ENCODE measurements at places on chromosomes 3 and 15.
A peak's percentile ranks its signal among the peaks of the same experiment; 100 is the strongest.

GRCh38 chr3:151593928-151594327, 133.1 kb upstream of the IGSF10 start:
- peak; percentile 57 for DNase-seq

DNA sequence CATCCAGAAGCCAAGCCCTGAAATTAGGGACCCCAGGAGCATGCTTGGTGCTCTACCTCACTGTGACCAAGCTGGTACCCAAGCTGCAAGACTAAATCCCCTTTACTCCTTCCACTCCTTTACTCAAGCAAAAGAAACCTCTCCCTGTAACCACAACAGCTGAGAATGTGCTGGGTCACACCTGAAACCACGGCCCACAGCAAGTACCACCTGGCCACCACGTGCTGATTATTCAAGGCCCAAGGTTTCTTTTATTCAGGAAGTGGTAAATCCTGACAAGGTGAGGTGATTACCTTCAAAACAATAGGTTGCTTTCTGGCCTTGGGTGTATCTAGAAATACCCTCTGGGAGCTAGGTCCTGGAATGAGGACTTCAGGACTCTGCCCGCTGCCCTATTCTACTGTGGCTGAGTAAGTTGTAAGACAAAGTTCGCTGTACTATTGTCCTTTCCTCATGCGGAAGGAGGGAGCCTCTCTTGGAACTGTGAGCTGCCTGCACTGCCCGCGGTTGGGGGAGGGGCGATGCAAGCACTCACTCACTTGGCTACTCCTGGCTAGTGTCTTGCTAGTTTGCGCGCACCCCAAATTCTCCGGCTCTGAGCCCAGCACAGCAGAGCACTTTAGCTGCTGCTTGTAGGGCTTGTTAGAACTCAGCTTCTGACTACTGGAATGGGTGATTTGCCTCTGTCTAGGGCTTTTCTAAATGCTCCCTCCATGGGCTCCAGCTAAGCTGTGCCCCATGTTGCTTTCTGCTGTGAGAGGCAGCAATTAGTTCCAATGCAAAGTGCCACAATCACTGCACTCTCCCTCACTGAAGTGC, 487.1 kb upstream of the CNTN3 start:
- no peak for DNase-seq

DNA sequence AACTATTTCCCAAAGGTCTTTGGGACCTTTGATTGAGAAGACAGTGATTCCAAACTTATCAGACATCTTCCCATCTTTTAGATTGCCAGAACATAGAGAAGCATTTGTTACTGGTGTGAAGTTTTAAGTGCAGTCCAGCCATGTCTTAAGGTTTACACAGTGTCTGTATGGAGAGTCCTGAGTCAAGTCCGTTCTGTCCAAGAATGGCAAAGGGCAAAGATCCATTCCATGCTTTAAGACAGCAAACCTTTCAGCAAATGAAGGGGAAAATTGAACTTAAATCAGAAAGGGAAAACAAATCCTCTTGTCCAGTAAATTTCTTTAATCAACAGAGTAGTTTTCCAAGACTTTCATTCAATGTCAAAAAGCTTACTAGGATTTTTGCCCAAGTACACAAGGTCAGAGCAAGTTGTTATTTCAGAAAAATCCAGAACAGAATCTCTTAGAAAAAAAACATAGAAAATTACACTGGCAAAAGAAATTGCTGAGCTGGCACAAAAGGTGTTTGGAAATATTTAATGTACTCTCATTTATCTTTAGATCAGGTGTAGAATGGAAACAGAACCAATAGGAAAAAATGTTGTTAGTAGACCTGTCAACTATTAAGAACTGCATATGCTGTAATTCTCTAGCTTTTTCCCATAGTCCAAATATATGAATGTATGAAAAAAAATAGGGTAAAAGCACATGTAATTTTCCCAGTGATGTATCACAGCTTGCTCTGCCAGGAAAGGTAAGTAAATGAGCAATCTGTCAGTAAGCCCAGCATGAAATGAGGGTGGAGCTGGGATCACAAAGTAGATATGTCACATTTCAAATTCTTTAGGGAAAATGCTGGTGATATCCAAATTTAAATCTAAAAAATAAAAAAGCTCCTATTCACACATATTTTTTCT, 1099.9 kb downstream of the TUSC7 start:
- DNase-seq = no peak

DNA sequence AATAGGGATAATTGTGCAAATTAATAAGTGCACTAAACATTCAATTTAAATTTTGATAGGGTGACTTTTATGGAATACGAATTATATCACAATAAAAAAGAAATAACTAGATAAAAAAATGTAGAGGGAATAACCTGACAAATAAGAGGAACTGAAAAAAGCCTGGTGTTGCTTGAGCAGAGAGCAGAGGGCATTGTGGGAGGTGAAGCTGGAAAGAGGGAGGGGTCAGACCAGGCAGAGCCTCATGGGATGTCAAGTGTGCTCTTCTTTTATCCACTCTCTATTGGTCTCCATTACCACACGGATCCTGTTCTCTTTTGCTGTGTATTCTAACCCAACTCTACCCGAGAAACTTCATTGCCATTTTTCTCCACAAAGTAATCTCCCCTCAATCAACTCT, 264.0 kb upstream of the CRBN start:
- DNase-seq = no peak

GRCh38 chr3:125266971-125267370, 54.4 kb upstream of the SLC12A8 start:
- DNase-seq = no peak

DNA sequence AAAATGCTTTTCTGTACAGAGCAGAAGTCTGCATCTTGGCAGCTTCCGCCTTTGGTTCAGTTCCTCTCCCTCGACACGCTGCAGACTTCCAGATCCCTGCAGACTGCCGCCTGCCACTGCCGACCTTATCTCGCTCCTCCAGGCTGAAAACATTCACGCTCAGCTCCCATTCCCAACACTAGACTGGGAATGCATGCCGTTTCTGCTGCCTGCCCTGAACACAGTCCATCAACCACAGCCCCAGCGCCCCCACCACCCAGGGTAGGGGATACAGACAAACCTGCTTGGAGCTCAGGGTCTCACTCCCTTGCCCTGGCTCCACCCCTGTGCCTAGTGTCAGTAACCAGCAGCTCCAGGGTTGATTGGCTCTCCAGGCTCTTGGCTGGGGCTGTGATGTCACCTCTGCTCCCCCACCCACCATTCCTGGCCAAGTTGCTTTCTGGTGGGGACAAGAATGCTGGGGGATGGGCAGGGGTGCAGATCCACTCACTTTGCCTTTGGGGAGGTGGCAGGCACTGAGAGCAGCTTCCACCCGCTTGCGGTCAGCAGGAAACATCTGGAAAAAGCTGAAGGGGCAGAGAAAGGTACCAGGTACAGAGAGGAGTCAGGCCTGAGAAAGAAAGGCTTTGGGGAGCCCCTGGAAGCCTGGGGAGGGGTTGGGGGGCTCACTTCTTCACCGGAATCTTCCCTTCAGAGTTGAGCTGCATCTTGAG, 6.1 kb downstream of the PLCB2 start:
- DNase-seq = no peak

GRCh38 chr15:93063796-93064690, 25.0 kb downstream of the RGMA start:
- DNase-seq = no peak

GRCh38 chr3:46245146-46245545, 2.9 kb downstream of the CCR3 start:
- no peak for DNase-seq

DNA sequence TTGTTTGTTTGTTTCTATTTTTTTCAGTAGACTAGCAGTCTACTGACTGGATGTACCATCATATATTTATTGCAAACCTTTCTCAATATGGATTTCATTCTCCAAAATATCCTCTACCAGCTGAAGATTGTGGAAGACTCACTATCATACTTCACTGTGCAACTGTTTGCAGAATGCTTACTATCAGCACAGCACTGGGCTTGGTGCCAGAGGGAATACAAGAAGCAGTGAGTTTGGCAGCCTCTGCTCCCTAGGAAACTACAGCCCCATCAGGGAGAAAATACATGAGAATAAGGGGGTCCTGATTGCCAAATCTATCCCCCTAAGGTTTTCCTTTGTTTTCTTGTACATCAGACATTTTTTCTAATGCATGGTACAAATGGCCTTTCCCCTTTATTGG, 27.5 kb downstream of the AQP9 start:
- peak; percentile 43 for DNase-seq

DNA sequence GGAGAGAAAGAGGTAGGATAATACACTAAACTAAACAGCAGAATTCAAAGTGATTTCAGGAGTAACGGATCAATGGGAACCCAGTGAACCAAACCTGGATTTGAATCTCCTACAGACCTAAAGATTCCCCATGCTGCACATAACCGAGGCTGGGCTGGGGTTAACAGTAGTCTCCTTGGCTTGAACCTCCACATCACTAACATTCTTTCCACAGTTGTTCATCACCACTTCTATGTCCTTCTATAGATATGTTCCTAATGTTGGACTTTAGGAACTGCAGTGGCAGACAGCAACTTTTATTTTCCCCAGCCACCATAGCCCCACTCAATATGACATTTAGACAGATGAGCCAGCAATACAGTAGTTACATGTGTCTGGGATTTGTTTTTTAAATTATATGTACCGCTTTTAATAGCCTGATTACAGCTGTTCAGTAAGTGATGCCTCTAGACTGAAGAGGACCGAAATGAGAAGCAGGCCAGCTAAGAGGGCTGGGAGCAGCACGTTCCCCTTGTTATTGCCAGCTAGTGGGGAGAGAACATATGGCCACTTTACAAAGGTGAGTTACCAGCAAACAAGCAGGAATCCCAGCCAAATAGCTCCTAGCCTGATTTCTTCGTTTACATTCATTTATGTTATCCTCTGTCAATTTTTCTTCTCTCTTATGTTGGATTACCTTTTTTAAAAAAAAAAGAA, 472.6 kb upstream of the CDIN1 start:
- no peak for DNase-seq

DNA sequence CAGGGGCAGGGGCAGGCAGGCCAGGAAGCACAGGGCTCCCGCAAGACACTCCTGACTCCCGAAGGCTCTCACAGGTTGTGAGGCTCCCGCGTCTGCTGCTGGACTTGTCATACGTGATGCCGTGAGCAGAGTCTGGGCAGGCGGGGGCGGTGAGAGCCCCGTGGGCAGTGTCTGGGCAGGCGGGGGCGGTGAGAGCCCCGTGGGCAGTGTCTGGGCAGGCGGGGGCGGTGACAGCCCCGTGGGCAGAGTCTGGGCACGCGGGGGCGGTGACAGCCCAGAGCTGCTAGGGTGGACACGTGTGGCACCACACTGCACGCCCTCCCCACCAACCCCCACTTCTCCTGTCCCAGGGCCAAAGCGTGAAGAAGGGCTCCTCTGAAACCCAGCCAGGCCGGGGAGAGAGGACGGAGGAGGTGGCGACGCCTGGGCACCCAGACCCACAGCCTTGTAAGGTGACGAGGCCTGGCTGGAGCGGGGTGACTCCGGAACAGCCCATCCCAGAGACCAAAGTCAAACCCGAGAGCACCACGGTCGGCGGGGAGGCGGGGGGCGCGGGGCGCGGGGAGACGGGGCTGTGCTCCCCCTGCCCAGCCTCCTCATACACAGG, 35.0 kb downstream of the TNK2 start:
- no peak for DNase-seq

- no peak for DNase-seq
These were observed 145.3 kb upstream of the DNAJC19 start for GRCh38 chr3:181134873-181135272.

GRCh38 chr3:24562895-24563294, 68.2 kb upstream of the THRB start:
- DNase-seq = peak; percentile 24

GRCh38 chr3:4997946-4998345, 18.7 kb downstream of the BHLHE40 start:
- no peak for DNase-seq

DNA sequence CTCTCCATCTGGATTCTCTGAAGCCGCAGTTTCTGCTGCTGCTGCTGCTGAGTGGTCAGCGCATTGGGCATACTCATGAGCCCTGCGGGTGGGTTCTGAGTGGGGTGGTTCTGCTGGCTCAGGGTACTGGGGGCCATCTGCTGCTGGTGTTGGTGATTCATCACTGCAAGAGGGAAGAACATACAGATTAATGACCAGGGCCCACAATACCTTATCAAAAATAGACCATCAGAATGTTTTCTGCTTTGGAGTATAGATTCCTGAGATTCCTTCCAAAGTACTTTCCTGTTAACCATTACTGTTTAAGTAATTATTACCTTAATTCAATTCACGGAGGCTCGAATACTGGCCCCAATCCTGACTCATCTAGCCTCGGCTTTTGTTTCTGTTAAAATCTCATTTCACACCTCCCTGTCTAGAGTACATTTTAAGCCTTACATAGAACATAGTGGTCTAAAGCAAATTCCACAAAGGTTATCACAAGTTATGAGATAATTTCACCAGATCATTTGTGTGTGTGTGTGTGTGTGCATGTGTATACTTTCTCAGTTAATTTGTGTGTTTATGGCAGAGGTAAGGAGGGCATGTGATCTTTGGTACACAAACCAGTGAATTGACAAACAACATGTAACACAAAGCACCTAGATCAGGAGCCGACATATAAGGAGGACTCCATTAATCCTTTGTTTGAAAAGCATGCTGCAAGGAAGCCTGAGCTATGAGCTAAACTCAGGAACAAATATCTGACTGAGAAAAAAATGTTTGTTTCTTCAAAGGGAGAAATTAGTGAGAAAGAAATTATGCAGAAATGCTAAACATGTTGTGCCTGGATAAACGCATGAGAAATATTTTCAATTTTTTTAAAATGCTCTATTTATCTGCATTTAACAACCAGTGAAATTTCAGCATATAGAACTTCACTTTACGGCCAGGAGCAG, 68.1 kb downstream of the TM4SF4 start:
- no peak for DNase-seq

DNA sequence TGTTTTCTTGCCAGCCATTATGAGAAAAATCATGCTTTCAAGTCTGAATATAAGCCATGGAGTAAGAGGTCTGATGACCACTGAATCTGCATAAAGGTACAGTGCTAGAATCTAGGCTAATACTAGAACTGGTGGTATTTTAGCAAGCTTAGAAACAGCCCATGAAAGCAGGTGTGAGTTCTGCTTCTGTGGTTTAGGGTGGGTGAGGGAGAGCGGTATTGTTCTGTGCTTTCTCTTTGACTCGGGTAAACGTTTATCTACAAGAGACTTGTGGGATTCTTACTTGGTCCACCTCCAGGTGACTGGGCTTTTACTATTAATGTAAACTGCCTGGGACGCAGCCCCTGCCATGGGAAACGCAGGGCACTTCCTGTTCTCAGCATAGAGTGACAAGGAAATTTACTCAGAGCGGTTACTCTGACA, 55.2 kb downstream of the PGPEP1L start:
- DNase-seq = no peak

- DNase-seq = no peak
These were observed 48.1 kb upstream of the FRMD4B start for GRCh38 chr3:69433969-69434325.

GRCh38 chr3:25405335-25405734, 22.7 kb upstream of the RARB start:
- DNase-seq = no peak

DNA sequence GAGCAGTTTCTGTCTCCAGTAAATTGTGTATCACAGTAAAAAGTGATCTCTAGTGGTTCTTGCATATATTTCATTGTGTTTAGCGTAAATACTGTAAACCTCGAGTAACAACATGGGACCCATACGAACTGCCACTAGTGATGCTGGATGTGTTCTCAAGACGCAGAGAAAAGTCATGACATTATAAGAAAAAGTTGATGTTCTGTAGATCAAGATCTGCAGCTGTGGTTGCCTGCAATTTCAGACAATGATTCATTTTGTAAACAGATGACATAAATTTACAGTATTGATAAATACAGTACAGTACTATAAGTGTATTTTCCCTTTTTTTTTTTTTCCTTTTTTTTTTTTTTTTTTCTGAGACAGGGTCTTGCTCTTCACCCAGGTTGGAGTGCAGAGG, 100.1 kb downstream of the DPH6 start:
- DNase-seq = no peak

Measured in fibroblast of mammary gland (primary cell).